ENCODE measurements at places on chromosomes 3 and 15.
A peak's percentile ranks its signal among the peaks of the same experiment; 100 is the strongest.

DNA sequence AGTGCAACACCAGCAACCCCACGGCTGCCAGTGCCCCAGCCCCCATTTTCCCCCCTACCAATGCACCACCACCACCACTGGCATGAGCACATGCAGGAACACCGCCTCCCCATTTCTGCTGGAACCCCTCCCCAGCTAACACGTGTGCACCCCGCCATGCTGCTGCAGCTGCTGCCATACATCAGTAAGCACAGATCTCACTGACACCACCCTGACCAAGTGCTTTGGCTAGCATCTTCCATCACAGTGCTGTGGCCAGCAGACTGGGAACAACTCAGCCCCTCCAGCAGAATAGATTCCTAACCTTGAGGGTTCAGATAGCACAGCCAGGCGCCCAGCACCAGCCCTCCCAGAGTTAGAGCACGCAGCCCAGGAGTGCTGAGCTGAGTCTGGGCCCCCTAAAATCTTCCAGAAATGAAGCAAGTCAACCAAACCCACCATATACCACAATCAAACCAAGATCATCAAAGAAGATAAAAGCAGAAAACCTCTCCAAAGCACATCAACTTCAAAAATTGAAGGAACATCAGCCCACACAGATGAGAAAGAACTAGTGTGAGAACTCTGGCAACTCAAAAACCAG, 81.2 kb upstream of the CDV3 start:
- DNase-seq = no peak

DNA sequence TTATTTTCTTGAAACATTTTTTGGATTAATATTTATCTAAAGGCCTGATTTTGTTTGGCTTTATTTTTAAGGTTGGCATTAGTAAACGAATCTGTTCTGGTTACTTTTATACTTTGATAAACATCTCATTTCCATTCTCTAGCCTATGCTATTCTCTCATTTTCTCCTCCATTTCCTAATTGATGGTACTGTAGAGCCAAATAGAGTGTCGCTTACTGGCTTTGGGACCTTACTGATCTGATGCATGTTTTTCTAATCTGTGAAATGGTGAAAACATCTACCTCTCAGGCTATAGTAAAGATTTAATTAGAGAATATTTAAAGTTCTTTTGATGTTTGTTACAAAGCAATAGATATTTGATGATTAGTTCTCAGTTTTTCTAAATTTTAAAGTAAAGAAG, 1.6 kb downstream of the LNP1 start:
- DNase-seq = no peak

DNA sequence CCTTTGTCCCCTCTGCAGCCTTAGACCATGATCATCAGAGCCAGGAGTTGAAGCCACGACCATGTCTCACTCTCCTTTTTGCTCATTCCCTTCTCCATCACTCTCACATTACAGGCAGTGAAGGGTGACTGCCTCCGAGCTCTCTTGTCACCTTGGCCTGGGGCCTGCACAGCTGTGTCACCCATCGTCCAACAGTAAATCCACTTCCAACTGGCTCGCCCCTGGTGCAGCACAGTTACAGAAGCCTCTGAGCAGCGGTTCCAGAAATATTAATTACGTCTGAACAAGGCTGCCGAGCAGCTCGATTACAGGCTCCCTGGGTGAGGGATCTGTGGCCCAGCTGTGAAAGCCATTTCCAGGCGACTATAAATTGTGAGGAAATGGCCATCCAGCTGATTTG, 528.2 kb downstream of the NR2F2 start:
- no peak for DNase-seq

DNA sequence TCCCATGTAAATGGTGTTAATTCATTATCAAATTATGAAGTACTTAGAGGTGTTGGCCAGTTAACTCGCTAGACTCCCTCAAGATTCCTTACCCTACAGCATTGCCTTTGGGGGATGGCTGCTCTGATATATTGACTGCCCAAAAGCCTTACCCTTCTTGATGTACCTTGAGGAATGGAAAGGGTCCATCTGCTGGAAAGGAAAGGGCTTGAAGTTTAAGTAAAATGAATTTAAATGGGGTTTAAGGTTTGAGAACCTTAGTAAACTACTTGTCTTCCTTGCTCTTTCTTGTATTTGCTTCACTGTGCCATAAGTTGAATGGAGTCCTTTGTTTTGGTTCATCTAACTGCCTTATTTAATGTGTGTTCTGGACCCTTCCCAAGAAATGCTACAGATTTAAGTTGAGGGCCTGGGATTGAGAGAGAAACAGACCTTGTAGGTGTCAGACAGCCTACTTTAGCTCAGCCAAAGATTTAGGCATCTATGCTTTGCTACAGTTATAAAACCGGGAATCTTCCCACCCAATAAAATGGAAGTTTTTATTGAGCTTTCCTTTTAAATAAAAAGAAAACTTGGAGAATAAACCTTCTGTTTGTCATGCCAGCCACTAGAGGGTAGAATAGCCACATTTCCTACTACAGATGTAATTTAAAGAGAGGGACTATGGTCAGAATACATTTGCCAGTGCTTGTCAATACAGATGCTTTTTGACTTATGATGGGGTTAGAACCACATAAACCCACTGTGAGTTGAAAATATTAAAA, 25.3 kb downstream of the CMSS1 start:
- no peak for DNase-seq

DNA sequence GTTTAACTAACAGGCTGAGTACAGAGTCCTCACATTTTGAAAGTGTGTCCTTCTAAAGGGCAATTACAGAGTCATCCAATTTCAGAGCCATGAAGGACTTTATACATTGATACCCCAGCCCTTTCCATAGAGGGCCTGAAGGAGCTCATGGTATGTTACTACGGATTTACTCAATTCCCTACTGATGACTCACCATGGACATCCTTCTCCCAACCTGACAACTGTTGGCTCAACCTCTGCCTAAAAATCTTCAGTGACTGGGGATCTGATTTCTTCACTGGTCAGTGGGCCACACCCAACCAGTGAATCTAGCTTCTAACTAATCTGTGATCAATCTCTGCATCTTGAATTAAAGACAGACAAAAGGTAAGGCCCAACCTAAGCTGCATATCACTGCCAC, 963.4 kb upstream of the CFAP20DC start:
- no peak for DNase-seq

DNA sequence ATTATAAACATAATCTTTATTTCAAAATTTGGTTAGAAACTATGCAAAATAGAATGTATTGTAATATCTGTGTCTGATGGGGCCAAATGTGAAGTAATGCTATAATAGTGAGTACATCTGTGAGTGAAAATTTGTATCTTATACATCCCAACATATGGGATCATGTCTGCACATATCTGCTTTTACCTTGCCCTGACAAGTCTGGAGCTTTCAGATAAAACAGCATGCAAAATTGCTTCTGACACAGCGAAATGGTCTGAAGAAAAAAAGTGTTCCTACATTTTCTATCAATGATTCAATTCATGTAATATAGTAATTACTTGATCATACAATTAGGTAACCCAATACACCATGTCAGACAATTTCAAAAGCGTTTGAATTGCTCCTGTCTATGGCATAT, 58.1 kb upstream of the P3H2 start:
- DNase-seq = no peak

GRCh38 chr3:39414421-39414907, 7.9 kb downstream of the RPSA start:
- DNase-seq = peak; percentile 34

GRCh38 chr15:85412066-85412465, 31.7 kb downstream of the AKAP13 start:
- no peak for DNase-seq

DNA sequence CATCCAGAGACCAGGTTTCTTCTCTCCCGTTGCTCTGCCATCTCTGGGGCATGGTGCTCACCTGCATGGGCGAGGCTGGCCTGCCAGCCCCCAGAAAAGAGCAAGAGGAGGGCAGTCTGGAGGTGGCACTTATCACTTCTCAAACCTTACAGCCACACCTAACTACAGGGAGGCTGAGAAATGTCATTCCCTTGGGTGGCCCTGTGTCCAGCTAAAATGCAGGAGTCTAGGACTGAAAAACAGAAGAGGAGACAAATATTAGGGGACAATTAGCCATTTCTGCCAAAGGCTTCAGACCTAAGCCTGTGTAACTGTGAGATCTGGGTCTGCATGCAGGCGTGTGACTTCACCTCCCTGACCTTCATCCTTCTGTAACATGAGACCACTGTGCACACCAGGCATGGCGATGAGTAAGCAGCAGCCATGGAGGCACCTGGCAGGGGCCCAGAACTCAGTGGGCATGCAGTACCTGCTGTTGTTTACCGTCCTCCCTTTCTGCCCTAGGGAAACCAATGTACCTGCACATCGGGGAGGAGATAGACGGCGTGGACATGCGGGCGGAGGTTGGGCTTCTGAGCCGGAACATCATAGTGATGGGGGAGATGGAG, 83.4 kb downstream of the MESD start:
- DNase-seq = no peak
